Stimulated activated CD4-positive, alpha-beta T cell treated with anti-CD3 and anti-CD28 coated beads, Interleukin-15, amount 100 ng/mL, for 48 hours (primary cell): ENCODE measurements at places on chromosomes 4 and X.

GRCh38 chr4:87093443-87094123, 126.8 kb downstream of the KLHL8 start:
- peak; percentile 35 for DNase-seq

- DNase-seq, result peak; percentile 25
These were observed 52.1 kb downstream of the LEF1 start for GRCh38 chr4:108116423-108117168.

DNA sequence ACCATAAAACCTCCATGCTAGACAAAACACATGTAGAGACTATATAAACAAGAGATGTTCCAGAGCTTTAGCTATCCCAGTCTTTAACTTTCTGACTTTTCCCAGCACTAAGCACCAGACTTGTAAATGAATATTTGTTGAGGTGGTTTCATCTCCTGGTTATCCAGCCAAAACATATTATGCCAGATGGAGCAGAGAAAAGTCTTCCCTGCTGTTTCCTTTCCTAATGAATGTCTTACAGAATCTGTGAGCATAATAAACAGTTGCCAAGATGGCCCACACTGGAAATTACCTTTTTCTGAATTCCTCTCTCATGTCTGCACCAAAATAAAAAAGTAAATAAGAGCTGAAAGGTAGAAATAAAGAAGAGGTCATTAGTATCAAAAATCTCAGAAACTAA, 159.2 kb downstream of the TECRL start:
- no peak for DNase-seq

DNA sequence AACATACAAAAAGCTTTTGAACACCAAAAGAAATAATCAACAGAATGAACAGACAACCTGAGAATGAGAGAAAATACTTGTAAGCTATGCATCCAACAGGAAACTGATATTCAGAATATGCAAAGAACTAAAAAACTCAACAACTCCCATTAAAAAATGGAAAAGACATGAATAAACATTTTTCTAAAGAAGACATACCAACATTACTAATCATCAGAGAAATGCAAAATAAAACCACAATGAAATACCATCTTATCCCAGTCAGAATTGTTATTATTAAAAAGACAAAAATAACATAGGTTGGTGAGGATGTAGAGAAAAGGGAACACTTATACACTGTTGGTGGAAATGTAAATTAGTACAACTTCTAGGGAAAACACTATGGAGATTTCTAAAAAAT, 1161.9 kb downstream of the PCDH19 start:
- no peak for DNase-seq

- no peak for DNase-seq
These were observed 5.5 kb downstream of the L1CAM start for GRCh38 chrX:153880440-153880815.

GRCh38 chr4:128525992-128526630, 238.5 kb upstream of the PGRMC2 start:
- DNase-seq, result no peak

GRCh38 chr4:139175646-139176301, 1.2 kb downstream of the ELF2 start:
- no peak for DNase-seq

GRCh38 chr4:107166873-107167450, 130.8 kb upstream of the DKK2 start:
- no peak for DNase-seq

GRCh38 chr4:35463251-35463952, 780.9 kb downstream of the ARAP2 start:
- DNase-seq, result no peak

DNA sequence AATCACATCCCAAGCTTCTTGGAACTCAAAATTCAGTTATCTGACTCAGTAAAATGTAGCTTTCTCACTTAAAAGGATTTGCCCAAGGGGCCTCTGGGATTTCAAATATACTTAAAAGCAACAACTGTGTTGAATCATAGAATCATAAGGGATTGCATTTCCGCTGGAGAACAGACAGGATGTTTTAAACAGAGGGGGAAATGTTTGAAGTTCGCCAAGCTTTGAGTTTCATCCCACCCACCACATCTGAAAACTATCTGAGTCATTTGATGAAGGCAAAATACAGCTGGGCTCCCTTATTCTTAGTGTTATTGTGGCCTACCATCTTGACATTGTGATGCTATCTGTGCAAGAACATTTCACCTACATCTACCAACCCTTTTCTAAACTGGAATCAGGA, 73.5 kb downstream of the PPP1R2C start:
- DNase-seq, result no peak

- DNase-seq, result no peak
These were observed 554.6 kb upstream of the BOD1L1 start for GRCh38 chr4:14182148-14182547.

DNA sequence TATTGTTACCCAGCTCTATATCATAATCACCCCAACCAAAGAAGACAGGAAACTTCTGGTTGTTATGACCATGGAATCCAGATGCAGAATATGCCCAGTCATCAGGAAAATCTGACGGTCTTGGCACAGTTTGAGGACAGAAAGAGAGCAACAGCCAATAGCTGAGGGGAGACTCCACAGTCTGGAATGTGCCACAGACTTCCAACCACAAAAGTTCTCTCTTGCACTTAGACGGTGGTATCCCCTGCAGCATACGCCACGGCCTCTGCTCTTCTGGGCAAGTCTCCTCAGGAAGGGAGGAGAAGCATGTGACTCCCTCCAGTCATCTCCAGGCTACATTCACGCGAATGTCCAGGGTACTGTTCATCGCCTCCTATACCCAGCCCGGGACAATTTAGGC, 18.4 kb downstream of the ZNF827 start:
- DNase-seq, result no peak

GRCh38 chr4:57320849-57321248, 210.7 kb upstream of the IGFBP7 start:
- DNase-seq, result no peak
